ENCODE measurements at places on chromosomes 4 and X.
A peak's percentile ranks its signal among the peaks of the same experiment; 100 is the strongest.

GRCh38 chrX:1851527-1851926 is 236.7 kb downstream of the ASMT start:
- DNase-seq, result no peak

DNA sequence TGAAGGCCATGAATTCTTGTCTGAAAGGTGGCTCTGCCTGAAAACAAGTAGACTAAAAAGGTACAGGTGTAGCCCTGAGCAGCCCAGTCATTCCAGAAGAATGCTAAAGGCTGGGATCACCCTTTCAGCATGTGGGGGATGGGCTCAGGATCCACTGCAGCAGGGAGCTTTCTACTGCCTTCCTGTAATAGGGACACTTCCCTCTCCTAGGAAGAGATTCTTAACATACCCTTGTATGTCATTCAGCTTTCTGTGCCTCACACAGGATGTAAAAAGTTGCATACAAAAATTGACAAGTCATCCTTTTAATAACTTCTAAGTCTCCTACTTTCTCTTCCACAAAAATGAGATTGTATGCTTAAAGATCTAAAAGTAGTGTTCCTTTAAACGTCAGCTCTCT is 123.3 kb downstream of the ZNF518B start:
- DNase-seq, result no peak

GRCh38 chr4:732486-732885 is 26.9 kb downstream of the PCGF3 start:
- DNase-seq, result no peak

DNA sequence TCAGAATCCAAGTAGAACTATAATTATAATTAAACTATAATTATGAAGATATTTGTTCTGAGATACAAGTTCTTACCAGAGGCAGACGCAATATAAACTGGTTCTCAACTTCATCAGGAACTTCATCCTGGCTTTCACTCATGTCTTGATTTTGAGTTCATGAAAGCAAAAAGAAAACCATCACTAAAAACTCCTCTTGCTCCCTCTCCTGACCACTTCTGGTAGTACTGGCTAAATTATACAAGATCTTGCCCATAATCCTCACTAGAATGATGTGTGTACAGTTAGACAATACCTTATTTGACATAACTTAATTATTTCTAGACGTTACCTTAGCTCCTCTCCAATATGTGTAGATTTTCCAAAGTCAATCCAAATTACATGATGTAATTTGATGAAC is 3.7 kb downstream of the TAF7L start:
- no peak for DNase-seq

DNA sequence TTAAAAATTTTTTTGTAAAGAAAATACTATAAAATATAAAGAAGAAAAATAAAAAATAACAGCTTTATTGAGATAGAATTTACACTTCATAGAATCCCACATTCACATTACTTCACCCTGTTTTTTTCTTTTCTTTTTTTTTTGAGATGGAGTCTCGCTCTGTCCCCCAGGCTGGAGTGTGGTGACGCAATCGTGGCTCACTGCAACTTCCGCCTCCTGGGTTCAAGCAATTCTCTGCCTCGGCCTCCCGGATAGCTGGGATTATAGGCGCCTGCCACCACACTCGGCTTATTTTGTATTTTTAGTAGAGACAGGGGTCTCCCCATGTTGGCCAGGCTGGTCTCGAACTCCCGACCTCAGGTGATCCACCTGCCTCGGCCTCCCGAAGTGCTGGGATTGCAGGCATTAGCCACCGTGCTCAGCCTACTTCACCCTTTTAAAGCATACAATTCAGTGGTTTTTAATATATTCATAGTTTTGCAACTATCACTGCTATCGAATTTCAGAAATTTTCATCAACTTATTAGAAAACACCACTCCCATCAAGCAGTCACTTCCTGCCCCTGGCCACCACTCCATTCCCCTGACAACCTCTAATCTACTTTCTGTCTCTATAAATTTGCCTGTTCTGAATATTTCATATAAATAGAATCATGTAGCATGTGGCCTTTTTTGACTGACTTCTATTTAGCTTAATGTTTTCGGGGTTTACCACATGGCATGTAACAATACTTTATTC is 48.7 kb downstream of the TMEM131L start:
- DNase-seq, result no peak

GRCh38 chr4:21992330-21992729 is 43.8 kb upstream of the KCNIP4 start:
- no peak for DNase-seq

DNA sequence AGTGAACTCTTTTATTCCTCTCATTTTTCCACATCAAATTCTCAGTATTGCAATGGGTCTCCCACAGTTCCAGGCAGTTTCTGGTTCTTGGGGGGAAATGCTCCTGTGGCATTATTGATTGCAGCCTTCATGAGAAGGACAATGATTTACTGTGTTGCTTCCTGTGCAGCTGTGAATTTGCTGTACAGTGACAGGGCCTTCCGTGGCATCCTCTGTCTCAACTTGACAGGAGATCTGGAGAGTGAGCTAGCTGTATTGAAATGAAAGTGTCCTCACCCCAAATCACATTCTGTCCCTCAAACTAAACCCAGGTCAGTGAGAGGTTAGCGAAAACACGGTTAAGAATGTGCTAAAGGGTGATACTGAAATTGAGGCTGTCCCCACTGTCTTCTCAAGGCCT is 77.1 kb upstream of the ATOH1 start:
- DNase-seq, result no peak

GRCh38 chr4:71545168-71545567 is 206.3 kb downstream of the SLC4A4 start:
- no peak for DNase-seq

GRCh38 chr4:4185528-4185927 is 41.2 kb downstream of the OTOP1 start:
- DNase-seq, result no peak

DNA sequence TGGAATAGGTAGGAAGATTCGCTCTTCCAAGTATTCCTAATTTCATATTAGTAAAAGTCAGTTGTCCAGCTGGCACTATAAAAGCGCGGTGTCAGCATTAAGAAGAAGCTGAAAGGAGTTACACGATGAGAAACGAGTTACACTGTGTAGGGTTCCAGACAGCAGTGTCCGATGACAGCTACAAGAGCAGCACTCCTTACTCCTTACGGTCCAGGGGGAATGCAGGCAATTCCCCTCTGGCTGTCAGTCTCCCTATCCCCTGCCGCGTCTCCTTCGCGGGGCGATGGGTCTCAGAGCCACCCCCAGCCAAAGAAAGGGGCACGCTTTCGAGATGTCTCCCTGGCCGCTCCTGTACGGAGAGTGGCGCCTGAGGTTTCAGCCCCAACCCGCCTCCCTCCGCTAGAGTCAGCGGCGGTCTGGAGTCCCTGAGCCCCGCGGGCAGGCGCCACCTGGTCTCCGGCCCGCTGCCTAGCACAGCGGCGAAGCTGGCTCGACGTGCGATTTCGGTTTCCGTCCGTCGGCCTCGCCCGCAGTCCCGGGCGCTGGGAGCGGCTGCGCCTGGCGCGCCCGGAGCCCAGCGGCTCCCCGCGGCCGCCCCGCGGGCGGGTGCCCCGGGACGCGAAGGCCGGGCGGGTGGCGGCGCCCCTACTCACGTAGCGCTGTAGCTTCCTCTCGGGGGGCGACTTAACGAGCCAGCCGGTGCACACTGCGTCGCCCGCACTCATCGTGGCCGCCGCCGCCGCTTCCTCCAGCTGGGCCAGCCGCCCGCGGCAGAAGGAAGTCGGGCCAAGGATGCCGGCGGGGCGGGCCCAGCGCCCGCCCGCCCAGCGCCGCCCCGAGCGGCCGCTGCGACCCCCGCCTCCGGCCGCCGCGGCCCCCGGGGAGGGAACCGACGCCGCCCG is at the start of gene GAB3:
Gene GAB3, minus strand, starts transcription at position 777 of the 902 bp plus-strand sequence. Its CDS starts 52 bp downstream, at position 725.
- peak; percentile 19 for DNase-seq

GRCh38 chrX:3451571-3451970 is 105.1 kb upstream of the MXRA5 start:
- no peak for DNase-seq

DNA sequence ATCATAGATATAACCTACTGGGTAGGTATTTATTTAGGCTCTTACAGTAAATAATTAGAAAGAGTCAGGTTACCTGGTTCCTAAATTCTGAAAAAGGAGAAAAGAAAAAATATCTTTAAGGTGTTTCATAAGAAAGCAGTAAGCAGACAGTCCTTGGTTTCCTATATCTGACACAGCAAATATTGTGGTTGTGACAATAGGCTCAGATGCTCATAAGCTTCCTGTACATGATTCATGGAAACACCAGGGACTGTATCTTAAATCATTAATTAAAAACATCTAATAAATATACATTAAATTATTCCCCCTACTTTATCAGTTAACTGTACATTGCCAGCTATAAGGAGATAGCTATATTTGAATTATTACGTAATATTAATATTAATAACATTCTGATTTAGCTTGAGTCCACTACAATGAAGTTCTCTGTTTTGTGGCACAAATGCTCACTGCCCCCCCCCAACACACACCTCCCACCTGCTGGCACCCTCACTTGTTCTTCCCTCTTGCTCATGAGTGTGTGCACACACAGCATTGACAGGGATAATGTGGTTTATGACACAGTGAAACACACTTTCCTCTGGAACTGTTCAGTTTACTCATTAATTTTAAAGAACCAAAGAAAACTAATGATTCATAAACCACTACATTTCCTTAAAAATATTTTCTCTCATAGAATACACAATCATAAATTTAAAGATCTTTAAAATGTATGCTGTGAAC is 187.4 kb downstream of the NR3C2 start:
- no peak for DNase-seq

DNA sequence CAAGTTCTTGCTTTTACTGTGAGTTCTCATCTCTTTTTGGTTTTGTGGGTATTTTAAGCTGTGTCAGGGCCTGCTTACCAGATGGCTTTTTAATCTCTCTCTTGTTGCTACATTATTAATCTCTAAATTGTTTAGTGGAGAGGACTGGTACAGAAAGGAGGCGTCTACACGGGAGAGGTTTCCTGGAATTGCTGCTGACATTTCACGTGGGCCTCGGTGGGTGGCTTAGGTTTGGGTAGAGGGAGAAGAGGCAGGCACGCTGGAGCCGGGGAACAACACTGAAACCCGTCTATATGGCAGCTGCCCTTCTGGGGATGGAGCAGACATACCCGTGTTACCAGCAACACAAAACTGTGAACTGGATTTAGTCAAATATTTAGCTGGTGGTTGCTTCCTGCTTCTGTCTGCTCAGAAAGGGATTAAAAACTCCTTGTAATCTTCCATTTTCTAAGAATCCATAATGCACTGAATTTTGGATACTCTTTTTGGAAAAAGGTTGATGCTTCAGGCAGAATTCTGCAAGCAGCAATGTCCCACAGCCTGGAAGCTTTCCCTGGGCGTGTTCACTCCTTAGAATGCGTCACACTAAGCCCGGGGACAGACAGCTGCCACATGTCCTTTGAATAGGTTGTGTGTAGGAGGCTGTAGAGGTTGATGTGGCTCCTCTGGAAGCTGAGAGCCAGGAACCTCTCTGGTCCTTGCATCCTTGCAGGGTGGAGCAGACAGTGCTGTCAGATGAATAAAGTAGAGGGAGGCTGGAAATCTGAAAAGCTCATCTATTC is 199.8 kb upstream of the GATB start:
- no peak for DNase-seq

DNA sequence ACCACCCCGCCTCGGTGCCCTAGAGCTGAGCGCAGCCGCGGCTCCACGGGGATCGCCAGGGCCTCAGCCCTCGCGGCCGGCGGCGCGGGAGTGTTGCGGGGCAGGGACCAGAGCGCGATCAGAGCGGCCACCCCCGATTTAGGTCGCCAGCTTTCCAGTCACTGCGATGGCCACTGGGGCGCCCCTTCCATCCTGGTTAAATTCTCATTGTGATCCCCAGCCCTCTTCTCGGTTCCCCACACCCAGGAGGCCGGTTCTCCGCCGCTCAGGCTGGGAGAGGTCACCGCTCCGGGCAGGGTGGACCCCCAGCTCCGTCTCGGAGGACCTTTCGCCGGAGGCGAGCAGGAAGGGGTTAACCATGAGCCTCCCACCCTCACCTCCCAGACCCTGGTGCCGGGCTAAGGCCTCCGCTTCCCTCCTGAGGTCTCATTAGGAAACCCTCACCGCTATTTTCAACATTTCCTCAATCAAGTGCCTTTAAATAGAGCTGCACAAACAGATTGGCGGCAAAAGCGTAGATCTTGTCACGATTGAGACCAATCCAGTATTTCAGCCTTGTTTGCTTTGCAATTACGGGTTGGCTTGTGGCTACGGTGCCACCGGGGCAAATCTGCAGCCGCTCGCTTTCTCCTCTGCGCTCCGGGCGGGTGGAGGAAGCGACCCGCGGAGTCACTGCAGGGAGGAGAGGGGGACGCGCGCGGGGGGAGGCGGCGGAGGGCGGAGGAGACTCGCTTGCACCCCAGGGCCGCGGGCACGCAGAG is 8.3 kb upstream of the HAND2 start:
- no peak for DNase-seq

- DNase-seq, result no peak
These were observed 4.5 kb upstream of the MAGEA11 start for GRCh38 chrX:149707147-149707901.

DNA sequence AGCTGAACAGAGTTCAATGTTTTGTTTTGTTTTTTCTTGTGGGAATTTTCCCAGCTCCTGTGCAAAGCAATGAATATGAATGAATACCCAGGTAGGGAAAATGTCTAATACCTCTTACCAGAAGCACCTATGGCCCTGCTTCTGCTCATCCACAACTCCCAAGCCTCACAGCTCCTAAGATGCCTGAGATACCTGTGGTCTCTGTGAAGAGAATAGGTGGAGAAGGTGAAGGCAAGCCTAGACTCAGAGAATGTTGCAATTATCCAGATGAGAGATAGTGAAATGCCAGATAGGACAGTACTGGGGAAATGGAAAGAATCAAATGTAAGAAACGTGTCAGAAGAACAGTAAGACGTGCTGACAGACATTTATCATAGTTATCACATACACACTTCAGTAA is 70.2 kb upstream of the NOCT start:
- no peak for DNase-seq

DNA sequence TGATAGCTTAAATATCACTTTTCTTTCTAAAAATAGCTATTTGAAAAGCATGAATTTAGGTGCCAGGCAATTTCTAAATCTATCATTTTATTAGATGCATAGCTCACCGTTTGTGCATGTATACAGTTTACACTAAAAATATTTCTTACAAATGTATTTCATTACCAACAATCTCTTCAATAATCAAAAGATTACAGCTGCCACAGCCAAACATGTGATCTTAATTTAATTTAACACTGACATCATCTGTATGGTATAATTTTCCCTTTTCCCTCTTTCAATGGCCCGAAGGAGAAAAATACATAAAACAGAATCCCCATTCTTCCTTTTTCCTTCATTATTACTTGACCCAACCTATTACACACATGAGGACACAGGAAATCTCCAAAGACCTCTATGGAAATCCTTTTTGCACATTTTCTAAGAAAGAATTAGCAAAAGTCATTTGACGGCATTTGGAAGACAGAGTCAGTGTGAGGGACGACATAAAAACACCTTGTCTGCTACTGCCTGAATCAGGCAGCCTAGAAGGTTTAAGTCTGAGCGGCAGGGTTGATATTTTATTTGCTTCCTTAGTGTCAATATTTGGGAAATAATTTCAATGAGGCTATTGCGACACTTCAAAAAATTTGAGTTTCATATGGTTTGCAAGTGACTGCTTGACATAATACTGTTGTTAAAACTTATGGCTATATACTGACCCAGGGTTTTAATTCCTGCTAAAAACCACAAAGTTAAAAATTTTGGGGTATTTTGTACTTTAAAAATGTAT is 111.2 kb downstream of the TTC29 start:
- no peak for DNase-seq

- peak; percentile 50 for DNase-seq
These were observed 5.9 kb downstream of the ZFYVE28 start for GRCh38 chr4:2412534-2412884.

All from activated T-cell treated with anti-CD3 and anti-CD28 coated beads for 1 hour (primary cell).